ENCODE measurements at places on chromosomes 2 and 18.
A peak's percentile ranks its signal among the peaks of the same experiment; 100 is the strongest.

- DNase-seq: no peak
These were observed 21.7 kb downstream of the COX7A2L start for GRCh38 chr2:42339191-42339912.

DNA sequence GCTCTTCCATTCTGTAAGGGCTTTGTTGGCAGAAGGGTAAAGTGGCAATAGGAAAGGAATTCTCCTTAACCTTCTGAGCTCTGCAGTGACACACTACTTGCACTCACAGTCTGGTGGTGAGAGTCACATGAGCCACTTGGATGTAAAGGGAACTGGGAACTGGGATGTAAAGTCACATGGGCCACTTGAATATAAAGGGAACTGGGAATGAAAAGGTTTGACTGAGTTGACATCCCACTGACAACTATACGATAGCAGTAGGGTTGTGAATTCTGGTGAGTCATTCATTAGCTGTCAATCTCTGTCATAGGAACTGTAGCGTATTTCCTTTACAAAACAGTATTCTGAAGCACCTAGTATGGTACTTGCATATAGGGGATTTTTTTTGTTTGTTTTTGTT lies 5.5 kb downstream of the RPE start:
- no peak for DNase-seq

- DNase-seq: no peak
These were observed 104.9 kb downstream of the RBMS1 start for GRCh38 chr2:160388464-160389263.

DNA sequence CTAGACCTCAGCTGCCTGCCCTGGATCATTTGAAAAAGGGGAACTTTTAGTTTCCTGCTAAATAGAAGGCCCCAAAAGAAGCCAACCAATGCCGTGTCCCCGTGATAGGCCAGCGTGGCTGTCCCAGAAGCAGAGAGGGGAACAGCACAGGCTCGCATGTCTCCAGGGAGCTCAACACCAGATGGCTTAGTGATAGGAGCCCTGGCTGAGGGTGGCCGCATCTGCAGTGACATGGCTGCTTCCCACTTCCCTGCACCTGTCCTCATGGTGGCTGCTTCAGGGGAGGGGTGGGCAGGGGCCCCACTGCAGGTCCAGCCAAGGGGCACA lies 79.6 kb downstream of the MBP start:
- DNase-seq: no peak

- no peak for DNase-seq
These were observed 129.8 kb downstream of the BCL2 start for GRCh38 chr18:63189817-63190216.

DNA sequence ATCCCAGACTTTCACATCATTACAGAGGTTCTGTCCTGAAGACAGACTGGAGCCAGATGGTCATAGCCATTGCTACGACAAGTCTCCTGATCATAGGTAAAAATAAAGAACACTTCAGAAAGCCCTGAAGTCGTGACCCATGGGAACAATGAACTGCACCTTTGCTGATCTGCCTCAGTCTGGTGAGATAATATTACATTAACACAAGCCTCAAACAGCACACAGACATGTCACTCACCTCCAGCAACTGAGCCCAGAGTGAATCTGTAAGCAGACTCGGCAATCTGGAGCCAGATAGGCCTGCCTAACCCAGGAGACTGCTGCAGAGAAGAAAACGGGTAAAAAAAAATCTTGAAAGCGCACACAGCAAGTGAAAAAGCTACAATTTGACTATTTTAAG lies 79.2 kb downstream of the SLC25A12 start:
- DNase-seq: no peak

GRCh38 chr2:233059797-233060500 lies at the start of gene INPP5D:
TSS of gene INPP5D (plus strand) at chr2:233060342. CDS start at chr2:233060479, 137 bp downstream.
- no peak for DNase-seq

DNA sequence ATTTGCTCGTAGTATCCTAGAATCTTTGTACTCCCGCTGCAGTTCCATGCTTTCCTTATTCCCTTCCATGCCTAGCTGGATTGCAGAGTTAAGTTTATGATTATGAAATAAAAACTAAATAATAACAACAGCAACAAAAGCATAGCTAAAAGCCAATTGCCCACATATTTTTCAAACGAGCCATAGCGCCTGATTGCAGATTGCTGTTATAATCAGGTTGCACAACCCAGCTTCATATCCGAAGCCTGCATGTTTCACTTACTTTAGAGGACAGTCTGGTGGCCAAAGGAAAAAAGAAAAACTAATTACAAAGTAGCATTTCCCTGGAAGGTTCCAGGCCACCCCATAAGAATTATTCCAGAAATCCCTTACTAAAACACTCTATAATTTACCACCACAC lies 31.9 kb upstream of the PNO1 start:
- DNase-seq: no peak

DNA sequence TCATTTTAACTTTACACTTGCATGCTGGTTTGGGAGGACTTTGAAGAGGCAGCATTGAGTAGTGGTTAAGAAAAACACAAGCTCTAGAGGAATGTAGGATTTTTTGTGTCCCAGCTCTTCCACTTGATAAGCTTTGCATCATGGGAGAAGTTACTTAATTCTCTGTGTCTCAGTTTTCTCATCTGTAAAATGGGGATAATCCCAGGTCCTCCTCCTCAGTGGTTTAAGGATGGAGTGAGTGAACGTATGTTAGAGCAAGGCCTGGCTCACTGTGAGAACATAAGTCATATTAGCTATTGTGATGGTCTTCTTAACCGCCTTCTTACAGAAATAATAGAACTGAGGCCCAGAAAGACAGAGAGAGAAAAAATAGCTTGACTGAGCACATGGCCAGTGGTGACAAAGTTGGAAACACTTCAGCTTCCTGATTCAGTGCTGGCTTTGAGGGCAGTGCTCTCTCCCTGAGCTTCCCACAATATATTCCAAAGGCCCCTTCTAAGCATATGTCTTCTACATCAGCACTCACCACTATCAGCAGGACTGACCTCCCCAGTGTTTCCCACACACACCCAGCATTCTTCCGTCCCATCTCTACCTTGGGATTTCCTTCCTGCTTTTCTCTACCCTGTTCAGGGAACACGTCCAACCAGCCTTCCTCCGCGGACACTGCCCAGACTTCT lies 214.9 kb upstream of the TNP1 start:
- no peak for DNase-seq

DNA sequence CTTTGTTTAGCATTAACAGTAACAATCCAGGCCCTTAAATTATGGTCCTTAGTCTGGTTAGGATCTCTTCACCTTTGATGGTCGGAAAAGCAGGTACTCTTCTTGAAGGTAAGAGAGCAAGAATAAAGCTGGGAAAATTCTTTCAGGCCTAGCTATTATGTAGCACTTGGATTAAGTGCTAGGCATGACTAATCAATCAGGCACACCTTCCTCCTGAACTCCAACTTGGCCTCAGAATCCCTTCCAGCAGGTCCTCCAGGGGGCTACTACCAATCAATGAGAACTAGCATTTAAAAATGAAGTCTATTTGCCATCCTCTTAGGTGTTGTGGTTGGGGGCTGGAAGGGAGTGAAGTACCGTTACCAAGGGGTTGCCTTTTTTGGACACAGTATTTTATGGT lies 3.7 kb downstream of the SMYD1 start:
- DNase-seq: no peak

DNA sequence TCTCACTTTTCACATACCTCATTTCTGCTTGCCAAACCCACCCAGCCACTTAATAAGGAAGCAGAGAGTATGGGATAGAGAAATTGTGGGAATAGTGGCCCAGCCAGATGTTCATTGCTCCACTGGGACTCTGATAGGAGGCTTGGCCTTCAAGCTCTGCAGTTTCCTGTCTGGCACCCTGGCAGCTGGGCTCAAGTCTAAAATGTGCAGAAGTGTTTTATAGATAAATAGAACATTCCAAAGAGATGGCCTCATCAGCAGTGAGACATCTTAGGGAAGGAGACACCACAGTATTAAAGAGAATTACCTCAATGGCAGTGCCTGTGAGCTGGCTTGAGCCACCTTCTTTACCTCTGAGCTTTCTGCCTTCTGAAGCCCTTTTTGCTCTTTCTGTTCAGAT lies 24.7 kb downstream of the COPS7B start:
- DNase-seq: no peak

- no peak for DNase-seq
These were observed 22.3 kb downstream of the IGFBP5 start for GRCh38 chr2:216673021-216673420.

- DNase-seq: no peak
These were observed 471.0 kb upstream of the CDH7 start for GRCh38 chr18:65279668-65280305.

GRCh38 chr2:216316743-216317142 lies 55.5 kb downstream of the MARCHF4 start:
- DNase-seq: no peak

GRCh38 chr18:33820517-33821371 lies 242.7 kb downstream of the ASXL3 start:
- DNase-seq: no peak

GRCh38 chr2:215548714-215549113 lies 112.8 kb upstream of the FN1 start:
- DNase-seq: no peak

DNA sequence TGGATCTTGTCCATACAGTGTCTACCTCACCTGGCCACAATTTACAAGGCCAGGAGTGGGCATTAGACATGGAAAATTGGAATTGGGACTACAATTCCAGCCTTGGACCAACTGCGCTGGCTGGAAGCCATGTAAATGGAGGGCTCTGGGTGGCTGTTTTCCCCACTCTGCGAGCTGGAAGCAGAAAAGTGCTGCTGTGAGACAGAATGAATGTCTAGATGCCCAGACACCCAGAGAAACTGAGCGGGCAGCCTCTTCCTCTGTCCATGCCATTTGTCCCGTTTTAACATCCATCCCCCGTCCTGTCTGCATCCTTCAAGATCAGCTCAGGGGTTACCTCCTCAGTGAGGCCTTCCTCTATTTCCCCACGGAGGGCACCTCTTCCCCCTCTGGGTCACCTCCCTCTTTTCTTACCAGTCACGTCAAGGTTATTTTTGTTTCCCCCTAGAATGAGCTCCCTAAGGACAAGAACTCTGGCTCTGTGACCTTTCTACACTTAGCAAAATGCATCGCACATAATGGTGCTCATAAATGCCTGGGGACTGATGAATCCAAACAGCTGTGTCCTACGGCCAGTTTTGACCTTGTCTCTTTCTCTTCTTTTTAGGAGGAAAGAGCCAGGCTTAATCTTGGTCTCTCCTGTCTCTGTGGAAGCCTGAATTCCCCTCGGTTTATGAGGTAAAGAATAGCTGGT lies 41.2 kb downstream of the MCFD2 start:
- DNase-seq: no peak

- DNase-seq: no peak
These were observed 2.8 kb upstream of the CRYGB start for GRCh38 chr2:208148803-208149202.

GRCh38 chr2:133892352-133892913 lies 324.2 kb upstream of the NCKAP5 start:
- DNase-seq: no peak

- DNase-seq: no peak
These were observed 1269.9 kb upstream of the GYPC start for GRCh38 chr2:125386074-125386473.

DNA sequence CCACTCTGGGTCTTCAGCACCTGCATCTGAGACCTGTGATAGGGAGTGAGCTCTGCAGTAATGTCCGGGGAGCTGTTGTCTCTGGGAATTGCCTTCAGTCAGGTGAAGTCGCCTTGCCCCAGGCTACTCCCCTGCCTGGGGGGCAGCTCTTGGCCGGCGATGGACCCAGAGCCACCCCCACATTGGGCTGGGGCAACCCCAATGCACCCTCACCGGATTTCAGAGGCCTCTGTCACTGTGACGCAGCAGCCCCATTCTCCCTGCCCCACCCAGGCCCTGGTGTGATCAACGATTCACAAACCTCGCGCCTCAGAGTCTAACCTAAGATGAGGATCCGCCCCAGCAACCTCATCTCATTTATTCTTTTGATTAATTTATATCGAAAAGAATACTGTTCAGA lies 303.6 kb downstream of the NDUFA10 start:
- no peak for DNase-seq

DNA sequence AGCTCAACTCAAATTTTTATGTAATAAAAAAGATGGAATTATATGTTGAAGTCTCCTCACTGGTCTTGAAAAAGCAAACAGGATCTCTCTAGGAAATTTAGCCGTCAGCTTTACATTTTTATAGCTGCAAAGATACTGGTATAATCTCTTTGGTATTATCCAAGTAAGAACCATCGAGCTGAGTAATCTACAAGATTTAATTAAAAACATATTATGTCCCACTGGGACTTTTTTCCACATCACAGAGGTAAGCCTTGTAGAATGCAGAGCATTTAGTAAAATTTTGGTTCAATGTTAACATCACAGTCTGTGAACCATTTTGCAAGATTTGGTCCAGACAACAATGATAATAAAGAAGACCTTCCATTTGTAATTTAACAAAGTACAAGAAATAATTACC lies 162.6 kb upstream of the SLC39A10 start:
- no peak for DNase-seq

- no peak for DNase-seq
These were observed 33.3 kb downstream of the C2orf76 start for GRCh38 chr2:119333360-119333759.

GRCh38 chr2:39379643-39380524 lies 57.2 kb downstream of the MAP4K3 start:
- DNase-seq: peak; percentile 82

GRCh38 chr18:62537946-62538345 lies 15.1 kb downstream of the ZCCHC2 start:
- no peak for DNase-seq

DNA sequence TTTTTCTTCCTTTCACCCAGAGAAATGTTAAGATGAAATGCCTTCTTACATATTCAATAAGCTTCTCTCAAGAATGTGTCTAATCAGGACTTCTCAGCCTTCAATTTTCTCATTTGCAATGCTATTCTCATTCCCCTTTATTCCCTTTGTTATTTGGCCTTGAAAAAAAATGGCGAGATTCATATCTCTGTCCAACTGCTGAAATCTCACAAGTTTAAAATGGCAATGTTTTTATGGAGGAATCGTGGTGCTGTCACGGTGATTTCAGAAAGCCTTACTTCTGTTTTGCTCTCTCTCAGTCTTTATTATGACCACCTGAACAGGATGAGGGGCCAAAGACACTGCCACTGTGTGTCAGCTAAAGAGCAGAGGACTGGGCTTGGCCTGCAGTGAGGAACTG lies 928.5 kb downstream of the DCC start:
- DNase-seq: no peak

DNA sequence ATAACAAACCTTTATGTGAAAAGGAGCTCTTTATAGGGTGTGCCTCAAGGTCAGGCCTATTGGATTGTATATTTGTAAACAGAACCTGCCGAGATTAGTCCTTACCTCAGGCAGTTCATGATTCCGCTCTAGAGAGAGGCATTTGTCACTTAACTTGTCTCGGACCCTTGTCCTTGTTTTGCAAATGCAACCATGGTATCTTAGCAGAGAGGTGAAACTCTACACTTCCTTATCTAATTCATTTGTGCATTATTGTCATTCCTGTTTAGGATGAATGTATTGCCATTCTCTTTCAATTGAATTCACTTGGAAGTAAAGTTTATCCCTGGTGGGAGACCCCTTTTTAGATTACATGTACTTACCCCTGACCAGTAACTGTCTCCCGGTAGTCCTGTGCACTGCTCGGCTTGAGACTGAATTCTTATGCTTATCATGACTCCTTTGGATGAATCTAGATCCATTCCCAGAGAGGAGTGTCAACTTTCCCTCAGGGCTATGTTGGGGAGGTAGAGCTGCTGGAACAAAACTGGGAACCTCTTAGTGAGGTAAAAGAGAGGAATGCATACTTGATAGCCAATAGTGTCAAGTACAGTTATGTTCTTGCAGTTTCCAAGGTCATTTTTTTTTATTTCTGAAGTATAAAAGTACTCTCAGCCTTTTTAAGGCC lies 46.6 kb downstream of the SGPP2 start:
- DNase-seq: no peak

All from NCI-H2081 (cell line).